ENCODE measurements at places on chromosomes 7 and 10.

DNA sequence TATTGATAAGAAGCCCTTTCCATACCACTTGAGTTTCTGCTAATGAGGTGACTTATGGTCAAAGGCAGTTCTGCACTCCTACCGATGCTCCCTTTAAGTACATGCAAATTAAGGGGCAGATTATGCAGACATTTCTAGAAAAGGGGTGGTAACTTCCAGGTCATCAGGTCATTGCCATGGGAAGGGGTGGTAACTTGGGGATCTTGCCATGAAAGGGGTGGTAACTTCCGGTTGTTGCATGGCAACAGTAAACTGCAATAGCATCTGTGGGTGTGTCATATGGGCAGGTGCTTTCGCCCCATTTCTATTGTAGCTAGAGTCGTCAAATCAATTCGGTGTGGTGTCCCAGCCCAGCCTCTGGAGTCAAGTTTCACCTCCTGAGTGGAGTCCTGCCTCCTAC, 150.9 kb downstream of the UBE2H start:
- DNase-seq = no peak

GRCh38 chr10:92756201-92757065, 66.7 kb downstream of the HHEX start:
- no peak for DNase-seq

DNA sequence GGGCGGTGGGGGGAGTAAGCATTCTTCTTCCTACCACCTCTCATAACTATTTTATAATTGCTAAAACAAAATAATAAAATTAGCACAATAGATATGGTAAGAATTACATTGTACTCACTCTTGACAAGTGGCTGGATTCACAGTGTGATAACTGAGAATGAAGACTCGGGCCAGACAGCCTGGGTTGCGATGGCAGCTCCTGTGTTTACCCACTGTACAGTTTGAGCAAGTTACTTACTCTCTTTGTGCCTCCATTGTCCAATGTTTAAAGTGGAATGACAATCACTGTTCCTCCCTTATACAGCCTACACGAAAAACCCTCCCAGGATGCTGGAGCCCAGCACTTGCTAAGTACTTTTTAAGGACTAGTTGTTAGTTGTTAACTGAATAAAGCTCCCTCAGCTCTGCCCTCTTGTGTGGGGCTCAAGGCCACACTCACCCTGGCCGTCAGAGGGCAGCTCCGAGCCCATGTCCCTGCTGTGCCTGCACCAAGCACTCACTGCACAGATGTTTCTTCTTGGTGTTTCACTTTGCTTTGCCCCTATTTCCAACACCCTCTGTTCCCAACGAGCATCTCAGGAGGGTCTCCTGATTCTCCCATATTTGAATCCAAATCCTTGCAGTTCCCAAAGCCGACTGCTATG, 56.4 kb upstream of the NPS start:
- DNase-seq = no peak

- no peak for DNase-seq
Measured at GRCh38 chr7:34041707-34042106, 136.4 kb downstream of the BMPER start.

DNA sequence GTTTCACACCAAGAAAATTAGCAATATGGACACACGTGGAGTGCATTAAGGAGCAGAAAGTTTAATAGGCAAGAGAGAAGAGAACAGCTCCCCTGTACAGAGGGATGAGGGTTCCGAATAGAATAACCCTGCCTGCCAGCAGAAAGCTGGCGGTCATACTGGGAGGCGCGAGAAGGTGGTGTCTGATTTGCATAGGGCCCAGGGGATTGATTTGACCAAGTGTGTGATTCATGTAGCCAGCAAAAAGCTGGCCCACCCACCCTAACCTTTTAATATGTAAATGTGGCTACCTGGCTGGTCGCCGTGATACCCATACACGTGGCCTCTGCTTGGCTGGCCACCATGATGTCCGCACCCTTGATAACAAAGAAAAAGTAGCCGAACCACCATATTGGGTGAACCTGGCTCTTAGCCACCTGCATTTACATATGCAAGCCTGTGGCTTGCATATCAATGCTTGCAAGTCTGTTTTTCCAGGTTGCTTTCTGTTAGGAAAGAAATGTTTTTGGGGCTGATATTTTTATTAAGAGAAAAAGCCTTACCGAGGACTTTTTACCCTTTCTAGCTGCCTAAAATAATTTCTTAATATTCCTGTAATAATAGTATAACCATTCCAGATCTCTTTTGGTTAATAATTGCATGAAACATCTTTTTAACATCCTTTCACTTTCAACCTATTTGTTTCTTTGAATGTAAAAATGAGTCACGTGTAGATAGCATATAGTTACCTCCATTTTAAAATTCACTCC, 20.5 kb upstream of the VWDE start:
- no peak for DNase-seq

- no peak for DNase-seq
Measured at GRCh38 chr7:141575654-141576448, 24.6 kb downstream of the AGK start.

Measured in Panc1 (cell line).